ENCODE measurements at places on chromosomes 13 and 19.

- DNase-seq = no peak
Observed at GRCh38 chr13:31072041-31072440, 89.7 kb downstream of the HSPH1 start.

- no peak for DNase-seq
Observed at GRCh38 chr13:92657565-92657964, 569.0 kb upstream of the GPC6 start.

DNA sequence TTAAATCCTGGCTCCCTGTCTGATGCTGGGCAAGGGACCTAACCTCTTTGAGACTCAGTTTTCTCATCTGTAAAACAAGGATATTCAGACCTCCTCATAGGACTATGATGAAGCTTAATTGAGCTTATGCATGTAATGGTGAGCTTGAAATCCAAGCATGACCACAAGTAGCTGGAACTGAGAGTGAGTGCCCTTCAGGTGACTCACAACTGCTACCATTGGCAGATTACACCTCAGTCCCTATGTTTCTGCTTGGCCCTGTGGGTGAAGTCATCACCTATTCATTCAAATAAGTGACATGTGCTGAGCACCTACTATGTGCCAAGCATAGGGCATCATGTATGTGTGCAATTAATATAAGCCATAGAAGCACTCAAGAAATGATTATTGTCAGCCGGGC lies 25.7 kb downstream of the NOVA2 start:
- DNase-seq = no peak

GRCh38 chr13:49594576-49594975 lies 9.2 kb upstream of the RCBTB1 start:
- no peak for DNase-seq

DNA sequence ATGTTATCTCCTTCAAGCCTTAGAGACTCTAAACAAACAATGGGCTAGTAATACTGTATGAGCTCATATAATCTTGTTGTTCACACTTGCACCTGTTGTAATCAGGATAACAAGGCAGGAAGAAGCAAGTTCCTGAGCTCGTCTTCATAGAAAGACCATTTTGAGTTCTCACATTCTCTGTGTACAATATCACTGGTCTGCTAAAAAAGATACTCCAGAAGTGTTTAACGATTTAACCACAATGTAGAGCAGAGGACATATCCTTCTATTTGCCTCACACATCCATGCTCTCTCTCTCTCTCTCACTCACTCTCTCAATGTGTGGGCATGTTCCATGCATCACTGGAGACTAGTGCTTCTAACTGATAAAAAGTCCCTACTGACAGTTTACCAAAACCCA lies 122.9 kb downstream of the MIPEP start:
- no peak for DNase-seq

GRCh38 chr13:36076211-36076610 lies 55.0 kb downstream of the DCLK1 start:
- DNase-seq = no peak

DNA sequence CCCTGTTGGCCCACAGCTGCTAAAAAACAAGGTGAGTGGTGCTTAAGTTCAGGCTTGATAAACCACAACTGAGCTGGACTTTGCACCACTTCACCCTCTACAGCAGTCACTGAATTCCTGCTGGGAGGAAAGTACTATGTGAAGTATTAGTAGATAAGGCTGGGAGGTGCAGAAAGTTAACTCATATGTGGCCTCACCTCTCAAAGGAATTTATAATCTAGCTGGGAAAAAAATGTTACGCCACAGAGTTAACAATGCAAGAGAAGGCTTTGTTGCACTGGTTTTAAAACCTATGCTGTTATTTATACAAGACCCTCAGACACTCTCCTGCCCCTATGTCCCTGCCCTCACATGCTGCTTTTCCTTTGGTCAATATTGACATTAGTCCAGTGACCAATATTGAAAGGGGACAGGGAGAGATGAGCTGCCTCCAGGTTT lies 60.9 kb downstream of the LIG4 start:
- DNase-seq = no peak

DNA sequence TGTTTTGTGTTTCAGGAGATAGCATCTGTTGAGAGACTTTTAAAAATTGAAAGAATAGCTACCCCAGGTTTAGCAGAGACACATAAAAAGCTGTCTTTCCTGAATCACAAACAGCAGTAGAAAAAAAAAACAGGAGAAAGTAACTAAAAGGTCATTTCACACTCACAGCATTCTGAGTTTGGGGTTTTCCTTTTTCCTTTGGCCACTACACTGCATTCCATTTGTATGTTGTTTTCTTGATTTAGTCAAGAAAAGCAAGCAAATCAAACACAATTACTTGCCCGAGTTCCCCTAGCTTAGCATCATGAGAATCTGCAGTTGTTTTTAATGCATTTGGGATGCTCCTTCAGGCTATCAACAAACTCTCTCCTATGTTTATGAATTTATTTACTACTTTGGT lies 161.0 kb downstream of the KCTD12 start:
- DNase-seq = no peak

- DNase-seq = no peak
Observed at GRCh38 chr13:71290963-71291841, 575.8 kb downstream of the DACH1 start.

- no peak for DNase-seq
Observed at GRCh38 chr13:113582841-113583631, 1.5 kb upstream of the TFDP1 start.

DNA sequence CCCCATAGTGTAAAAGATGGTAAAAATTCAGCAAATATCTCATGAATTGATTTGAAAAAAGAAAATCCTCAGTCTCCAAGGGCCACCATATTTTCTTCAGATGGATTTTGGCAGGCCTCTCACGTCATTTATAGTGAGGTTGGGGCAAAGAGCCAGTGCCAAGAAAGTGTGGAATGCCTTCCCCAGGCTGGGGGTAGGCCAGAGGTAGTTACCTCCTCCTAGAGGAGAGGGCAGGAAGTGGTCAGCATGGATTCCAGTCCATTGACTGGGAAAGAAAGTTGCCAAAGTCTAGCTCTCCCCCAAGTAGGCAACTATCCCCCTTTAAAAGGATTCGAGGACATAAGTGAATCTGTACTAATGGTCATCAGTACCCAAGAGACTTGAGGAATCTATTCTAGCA lies 68.4 kb upstream of the KCTD4 start:
- no peak for DNase-seq

DNA sequence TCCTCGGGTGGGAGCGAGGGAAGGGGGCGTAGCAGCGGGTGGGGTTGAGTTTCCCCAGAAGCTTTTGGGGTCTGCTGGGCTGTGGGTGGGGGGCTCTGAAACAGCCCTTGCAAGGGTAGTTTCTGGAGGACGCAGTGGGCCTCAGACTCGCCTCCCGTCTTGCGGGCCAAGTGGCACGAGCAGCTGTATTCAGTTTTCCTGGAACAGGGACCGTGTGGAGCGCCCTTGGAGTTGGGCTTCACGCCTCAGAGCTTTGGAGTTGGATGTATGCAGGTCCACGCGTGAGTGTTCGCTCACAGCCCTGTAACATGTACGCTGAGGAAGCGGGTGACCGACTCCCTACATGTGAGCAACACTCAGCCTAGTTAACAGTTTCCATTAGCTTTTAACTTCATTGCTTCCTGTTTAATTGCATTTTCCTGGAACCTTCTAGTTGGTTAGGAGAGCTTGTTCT lies 603 bp downstream of the TM9SF2 start:
- DNase-seq = no peak

DNA sequence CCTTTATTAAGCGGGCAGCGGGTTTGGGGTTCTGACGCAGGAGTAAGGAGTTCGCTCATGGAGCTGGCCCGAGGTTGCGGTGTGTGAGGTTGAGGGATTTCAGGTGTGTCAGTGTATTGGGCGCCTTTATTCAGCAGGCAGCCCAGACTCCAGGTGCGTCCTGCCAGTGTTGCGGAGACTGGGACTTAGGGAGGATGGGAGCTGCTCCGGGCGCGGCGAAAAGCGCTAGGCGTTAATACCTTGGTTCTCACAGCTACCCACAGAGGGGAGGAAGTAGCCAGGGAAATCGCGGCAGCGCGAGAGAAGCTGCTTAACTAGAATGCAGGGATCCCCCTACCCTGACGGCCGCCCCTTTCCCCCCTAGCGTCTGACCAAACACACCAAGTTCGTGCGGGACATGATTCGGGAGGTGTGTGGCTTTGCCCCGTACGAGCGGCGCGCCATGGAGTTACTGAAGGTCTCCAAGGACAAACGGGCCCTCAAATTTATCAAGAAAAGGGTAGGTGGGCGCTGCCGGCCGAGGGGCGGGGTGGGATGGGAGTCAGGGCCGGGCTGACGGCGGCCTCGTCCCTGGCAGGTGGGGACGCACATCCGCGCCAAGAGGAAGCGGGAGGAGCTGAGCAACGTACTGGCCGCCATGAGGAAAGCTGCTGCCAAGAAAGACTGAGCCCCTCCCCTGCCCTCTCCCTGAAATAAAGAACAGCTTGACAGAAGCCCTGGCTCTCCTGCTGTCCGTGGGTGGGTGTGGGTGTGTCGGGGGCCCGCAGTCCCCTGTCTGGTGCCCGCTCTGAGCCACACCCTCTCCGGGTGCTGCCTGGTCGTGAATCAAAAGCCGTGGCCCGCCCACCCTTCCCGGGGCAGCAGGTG lies 1.1 kb downstream of the RPL36 start:
- peak; percentile 25 for DNase-seq

DNA sequence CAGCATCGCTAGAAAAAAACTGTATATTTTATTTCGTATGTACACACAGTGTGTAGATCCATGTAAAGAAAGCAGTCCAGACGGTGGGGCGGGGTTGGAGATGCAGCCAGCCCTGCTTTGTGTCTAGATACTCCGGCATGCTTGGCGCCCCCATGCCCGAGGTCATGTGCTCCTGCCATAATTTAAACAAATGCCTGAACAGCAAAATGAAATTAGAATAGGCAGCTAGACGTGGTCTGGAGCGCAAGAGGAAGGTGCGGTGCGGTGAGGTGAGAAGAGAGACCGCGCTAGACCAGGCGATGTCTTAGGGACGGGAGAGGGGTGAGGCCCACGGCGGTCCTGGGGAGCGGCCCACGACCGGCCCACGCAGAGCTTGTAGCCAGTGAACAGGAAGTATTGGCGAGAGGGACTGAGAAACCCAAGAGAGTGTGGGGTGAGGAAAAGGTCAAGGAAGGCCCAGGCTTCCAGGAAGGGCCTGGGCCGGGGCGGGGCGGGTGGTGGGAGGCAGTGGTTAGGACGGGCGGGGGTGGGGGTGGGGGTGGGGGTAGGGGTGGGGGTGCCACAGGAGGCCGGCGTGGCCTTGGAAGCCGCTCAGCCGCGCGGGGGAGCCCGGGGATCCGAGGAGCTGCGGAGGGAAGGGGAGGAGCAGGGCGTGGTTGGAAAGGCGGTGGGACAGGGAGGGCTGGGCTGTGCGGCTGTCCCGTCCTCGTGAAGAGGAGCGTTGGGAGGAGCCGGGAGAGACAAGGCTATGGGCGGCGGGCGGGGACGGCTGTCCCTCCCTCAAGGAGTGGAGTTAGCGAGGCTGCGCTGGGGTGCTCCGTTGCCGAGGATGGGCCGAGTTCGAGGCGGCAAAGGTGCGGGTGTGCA lies 254.7 kb upstream of the SGCG start:
- no peak for DNase-seq

GRCh38 chr19:18377026-18377425 lies 8.9 kb upstream of the GDF15 start:
- no peak for DNase-seq

DNA sequence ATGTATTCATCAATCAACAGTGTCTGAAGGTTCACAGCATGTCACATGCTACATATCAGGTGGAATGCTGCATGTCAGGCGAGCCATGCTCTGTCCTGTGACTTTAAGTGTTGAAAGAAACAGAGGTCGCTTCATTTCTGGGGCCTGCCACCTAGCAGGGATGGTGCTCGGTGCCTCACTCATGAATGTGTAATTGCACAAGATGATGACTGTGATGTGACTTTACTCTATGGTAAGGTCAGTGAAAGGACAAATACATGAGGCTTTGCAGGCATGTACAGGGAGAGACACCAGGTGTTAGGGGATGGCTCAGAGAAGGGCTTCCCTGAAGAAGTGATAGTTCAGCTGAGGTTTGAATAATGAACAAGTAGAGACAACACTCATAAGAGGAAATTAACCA lies 66.7 kb downstream of the FRY start:
- no peak for DNase-seq

DNA sequence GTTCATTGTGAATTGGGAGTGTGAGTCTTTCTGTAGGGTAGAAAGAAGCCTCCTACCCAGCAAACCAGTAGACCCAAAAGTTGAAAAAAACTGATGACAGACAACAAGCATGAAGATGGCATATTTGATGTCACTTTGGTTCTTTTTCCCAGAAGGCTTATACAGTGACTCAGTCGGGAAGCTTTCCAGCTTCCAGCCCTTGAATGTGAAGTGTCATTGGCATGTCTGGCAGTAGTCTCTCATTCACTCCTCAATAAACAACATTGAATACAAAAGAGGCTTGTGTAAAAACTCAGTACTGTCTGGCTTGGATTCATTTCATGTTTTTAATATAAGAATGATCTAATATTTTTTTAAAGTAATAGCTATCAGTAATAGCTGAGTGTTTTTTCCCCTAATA lies 68.7 kb downstream of the IPO5 start:
- DNase-seq = no peak

- no peak for DNase-seq
Observed at GRCh38 chr19:13228561-13228960, 78.3 kb downstream of the IER2 start.

GRCh38 chr13:110001670-110002275 lies 215.4 kb upstream of the IRS2 start:
- DNase-seq = no peak

DNA sequence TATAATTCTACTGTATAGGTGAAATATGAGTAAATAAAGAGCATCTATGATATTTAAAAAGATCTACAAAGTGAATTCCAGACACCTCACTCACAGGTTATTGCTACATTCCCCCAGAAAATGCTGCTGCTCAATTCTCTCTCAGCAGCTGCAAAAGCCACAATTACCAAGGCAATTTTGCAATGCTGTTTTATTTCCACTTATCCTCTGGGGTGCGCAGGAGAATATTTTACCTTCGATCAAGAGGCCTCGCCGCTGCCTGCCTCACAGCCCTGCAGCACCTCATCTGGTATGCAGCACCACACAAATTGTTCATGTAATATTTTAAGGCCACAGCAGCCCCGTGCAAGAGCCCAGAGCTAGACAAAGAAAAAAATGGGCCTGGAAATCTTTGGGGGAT lies 333.2 kb downstream of the DNAJC15 start:
- DNase-seq = no peak

DNA sequence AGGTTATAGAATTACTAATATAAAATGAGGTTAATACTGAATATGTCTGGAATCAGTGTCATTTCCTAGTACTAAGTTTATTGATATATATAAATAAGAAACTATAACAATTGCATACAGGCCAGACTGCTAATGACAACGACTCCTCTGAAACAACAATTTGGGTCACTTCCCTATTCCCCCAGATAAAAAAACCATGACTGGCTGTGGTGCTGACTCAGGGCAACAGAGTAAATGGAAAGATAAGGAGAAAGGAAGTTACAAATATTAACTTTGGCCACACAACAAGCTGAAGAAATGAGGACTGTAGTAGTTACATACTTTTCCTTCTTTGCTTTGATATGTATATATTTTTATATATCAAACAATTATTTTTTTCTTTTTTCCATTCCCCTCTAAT lies 263.7 kb upstream of the PCDH9 start:
- DNase-seq = no peak

GRCh38 chr13:30577401-30577852 lies 40.3 kb upstream of the USPL1 start:
- DNase-seq = no peak

- DNase-seq = peak; percentile 37
Observed at GRCh38 chr19:35868172-35868822, at the start of gene APLP1. Gene APLP1, plus strand, starts transcription at chr19:35868574. Its CDS starts 63 bp downstream, at chr19:35868637.

- no peak for DNase-seq
Observed at GRCh38 chr19:14393329-14393728, 12.1 kb downstream of the ADGRE5 start.
